ENCODE measurements at places on chromosomes 16 and 17.

DNA sequence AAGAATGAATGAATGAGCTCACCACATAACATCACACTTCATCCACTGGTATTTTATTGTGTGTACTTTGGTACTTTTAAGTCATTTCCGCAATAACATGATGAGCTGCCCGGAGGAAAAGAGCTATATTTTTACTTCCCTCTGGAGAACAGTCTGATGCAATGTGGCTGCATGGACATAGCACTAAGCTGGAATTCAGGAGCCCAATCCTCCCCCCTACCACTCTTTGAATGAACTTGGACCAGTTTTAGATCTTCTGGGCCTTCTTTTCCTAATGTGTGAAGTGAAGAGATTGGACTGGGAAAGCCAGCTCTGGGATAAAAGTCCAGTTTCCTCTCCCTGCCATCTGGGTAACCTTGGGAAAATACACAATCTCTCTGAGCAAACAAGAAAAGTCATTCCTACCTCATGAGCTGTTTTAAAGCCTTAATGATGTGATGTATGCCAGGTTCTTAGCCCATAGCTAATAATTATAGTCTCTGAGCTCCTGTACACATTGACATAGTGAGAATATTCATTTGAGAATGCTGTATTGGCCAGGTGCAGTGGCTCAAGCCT, 79.3 kb downstream of the ABCC12 start:
- DNase-seq = no peak

DNA sequence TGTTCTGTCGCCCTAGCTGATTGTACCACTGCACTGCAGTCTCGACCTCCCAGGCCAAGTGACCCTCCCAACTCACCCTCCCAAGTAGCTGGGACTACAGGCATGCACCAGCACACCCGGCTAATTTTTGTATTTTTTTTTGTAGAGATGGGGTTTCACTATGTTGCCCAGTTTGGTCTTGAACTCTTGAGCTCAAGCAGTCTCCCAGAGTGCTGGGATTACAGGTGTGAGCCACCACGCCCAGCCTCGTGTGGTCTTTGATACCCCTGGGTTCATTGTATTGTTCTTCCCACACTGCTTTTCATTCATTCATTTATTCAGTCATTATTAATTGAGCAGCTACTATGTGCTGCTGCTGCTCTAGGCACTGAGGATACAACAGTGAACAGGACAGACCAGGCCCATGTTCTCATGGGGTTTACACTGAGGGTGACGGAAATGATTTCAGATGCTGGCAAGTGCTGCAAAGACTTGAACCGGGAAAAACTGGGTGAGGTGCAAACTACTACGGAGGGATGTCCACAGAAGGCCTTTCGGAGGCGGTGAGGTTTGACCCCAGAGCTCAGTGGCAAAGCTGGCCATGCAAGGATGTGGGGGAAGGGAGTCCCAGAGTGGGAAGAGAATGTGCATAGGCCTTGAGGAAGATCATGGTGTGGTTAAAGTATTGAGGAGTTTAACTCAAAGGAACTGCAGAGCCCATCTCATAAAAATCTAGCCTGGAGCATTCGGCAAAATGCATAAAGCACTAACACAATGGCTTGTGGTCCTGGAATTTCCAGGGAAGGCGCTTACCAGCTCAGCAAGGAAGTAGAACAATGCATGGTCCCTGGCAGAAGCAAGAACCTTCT, 10.9 kb downstream of the ABCC1 start:
- no peak for DNase-seq

DNA sequence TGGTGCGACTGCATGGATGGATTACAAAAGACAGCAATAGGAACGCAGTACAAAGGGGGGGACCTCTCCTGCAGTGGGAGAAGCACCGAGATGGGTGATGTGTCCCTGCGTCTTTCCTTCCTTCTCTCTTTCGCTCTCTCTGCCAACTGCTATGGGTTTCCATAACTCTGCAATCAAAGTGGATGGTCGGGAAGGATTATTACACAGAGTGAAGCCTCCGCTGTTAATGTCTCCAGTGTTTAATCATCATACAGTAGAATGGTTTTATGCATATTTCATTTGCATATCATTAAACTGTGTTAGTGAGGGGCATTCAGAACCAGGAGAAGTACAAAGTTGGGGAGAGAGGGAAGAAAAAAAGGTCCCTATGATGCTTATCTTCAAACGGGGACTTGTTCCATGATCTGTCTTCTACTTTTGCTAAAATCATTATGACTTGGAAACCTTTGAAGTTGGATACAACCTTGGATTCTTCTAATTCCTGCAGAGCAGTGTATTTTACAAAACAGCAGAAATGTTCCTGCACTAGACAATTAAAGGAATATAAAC, 255.9 kb upstream of the PMFBP1 start:
- DNase-seq = no peak

GRCh38 chr17:49230636-49231562, at the start of gene PHOSPHO1:
TSS of gene PHOSPHO1 (minus strand) at chr17:49230787. CDS start at chr17:49226691, 4,096 bp downstream.
- DNase-seq = peak; percentile 30

DNA sequence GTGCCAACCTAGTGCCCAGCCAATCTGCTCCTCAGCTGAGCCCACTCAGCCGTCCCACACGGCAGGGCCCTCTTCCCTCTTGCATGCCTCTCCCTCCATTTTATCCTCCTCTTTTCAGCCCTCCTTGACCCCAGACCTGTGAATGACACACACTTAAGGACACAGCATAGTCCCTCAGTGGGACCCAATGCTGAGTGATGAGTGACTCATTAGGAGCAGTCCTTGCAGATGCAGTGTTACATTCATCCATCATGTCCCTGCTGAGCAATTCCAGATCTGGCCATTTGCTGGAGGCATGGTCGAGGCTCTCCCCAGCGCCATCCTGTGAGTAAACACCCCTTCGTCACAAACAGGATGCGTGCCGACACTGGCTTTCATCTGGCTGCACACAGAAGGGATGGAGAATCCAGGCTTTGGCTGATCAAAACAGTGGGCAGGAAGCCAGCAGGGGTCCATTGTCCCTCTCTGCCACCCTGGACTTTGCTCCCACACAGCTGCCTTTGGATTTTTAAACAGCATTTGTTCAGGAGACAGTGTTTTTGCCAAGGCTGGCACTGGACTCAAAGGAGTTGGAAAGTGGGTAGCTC, 122.6 kb downstream of the AXIN2 start:
- DNase-seq = no peak

DNA sequence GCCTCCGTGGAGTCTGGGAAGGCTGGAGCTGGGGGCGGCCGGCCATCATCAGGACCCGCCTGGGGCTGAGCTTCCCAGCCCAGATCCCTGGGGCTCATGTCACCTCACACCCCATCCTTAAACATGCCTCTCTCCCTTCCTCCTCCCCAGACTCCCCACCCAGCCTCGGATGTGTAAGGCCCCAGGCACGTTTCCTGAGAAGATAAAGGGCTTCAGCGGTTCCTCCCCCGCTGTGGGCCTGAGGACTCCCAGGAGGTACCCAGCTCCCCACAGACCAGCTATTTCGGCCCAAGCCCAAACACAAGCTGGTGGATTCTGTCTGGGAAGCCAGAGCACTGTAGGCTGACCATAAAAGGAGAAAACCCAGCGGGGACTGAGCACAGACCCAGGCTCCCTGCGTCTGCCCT, 49.2 kb downstream of the MYH11 start:
- DNase-seq = no peak

DNA sequence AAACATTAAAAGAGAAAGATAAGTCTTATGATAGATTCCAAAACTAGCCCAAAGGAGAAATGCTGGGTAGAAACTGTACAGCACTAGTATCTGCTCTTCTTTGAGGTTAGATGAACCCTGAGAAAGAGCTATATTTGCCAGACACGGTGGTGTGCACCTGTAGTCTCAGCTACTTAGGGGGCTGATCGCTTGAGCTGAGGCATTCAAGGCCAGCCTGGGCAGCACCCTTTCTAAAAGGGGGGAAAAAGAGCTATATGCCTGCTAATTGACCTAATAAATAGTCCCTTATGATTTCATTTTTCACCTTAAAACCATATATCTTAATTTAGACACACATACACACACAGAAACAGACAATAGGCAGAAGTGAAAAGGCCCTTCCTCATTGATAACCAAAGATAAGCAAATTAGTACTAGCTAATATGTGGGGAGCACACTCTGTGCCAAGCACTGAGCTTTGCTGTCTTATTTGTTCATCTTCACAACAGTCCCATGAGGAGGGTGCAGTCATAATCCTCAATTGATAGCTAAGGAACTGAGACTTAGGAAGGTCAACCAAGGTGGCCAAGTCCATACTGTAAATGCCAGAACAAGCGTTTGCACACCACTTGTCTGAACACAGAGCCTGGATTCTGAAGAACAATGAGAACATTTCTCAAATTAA, 56.6 kb upstream of the NLK start:
- DNase-seq = no peak

- DNase-seq = no peak
Measured at GRCh38 chr16:56610609-56611111, 2.3 kb downstream of the MT2A start.

DNA sequence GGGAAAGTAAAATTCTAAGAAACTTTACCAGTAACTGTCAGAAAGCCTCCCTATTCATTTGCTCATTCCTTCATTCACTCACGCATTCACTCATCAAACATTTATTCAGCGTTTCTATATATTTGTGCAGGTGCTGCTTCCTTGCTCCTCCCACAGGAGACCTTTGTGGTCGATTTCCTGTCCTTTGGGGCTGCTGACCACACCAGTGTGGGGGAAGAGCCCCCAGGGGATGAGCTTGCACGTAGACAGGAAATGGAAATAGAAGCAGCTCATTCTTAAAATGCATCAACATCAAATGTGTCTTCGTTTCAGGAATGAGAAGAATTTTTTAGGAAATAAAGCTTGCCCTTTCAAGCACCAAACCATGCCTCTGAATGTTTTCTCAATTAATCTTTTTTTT, 9.6 kb downstream of the PIK3R6 start:
- DNase-seq = no peak

DNA sequence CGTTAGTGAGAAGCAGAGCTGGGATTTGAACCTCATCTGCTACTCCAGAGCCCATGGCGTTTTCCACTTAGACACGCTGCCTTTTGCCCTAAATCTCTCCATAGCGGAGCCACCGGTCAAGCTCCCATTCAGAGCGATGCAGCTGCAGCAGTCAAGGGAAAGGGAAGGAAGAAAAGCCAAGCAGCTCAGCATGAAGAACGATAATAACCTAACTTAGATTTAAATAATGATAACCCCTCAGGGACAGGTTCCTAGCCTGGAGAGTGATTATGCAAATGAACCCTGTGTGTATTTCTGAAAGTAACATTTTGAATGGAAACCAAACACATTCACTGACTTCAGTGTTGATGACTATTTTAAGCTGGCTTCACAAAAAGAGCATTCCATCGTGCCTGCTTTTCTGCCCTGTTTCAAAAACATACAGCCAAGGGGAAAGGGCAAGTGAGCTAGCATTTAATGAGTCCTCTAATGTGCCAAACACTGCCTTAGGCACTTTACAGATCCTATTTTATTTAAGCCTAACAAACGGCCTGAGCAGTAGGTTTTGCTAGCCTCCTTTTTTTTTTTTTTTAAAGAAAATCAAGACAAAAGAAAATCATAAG, 798.3 kb downstream of the CDH8 start:
- no peak for DNase-seq

- no peak for DNase-seq
Measured at GRCh38 chr17:33099906-33100305, 108.3 kb downstream of the SPACA3 start.

- DNase-seq = no peak
Measured at GRCh38 chr16:20410121-20410723, 888 bp downstream of the ACSM5 start.

- no peak for DNase-seq
Measured at GRCh38 chr16:4537376-4538343, 913 bp downstream of the CDIP1 start.

- DNase-seq = no peak
Measured at GRCh38 chr17:1571341-1571704, 8.7 kb upstream of the PITPNA start.

DNA sequence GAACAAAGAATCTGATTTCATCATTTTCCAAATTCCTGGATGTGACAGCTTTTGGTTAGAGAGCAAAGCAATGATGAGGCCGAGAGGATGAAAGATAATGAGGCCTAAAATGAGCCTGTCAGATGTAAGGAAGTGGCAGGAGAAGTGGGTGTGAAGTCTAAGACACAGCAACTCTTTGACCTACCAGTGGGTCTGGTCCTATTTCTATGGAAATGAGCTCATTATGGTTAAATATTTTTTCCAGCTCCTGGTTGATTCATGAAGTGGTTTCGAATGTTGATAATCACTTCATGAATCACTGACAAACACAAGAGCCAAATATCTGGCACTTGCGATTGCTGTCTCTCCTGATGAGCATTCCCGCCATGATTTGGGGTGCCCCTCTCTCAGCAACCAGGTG, 273.3 kb upstream of the CDH5 start:
- no peak for DNase-seq

DNA sequence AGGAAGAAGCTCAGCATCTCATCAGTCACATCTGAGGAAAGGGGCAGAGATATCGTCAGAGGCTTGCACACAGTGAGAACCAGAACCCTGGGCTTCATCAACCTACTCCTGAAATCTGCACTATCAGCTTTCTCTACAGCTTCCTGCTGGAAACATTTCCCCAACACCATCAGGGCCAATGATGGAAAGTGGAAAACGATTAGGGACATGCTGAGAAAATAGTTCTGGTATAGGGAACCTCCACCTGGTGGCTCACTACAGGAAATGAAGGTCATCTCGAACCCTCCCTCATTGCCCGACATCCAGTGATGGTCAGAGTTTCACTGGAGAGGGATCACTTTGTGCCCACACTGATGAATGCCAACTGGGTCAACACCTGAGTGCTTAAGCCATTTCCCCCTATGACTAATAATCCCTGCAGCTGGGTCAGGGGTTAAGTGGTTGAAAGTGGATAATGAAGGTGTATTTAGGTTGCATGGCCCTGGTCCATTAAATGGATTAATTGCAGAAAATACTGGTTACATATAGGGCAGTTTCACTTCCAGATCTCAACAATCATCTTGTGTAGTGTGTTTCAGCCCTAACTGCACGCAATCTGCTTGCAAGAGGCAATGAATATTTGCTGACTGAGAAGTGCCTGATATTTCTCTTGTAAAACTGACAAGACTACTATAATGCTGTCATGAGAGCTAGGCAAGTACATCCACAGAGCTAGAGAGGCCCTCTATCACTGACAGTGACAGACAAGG, 43.1 kb upstream of the GSG1L start:
- no peak for DNase-seq

GRCh38 chr17:71183066-71183660, 937.7 kb upstream of the SOX9 start:
- DNase-seq = no peak

GRCh38 chr17:81254955-81255717, 16.0 kb downstream of the NDUFAF8 start:
- peak; percentile 19 for DNase-seq

- DNase-seq = no peak
Measured at GRCh38 chr16:15592324-15592723, 50.6 kb downstream of the MARF1 start.

GRCh38 chr17:21455761-21456160, 79.6 kb downstream of the KCNJ12 start:
- no peak for DNase-seq

GRCh38 chr16:69471121-69471520, 46.7 kb downstream of the CYB5B start:
- no peak for DNase-seq

Data from DMS 273 treated with DMSO at 0.1 percent for 48 hours (cell line).